Hematopoietic multipotent progenitor cell treated with erythropoietin and hydrocortisone succinate and interleukin-3 and kit ligand, for 4 days (in vitro differentiated cells): ENCODE measurements at places on chromosomes 3 and 15.

DNA sequence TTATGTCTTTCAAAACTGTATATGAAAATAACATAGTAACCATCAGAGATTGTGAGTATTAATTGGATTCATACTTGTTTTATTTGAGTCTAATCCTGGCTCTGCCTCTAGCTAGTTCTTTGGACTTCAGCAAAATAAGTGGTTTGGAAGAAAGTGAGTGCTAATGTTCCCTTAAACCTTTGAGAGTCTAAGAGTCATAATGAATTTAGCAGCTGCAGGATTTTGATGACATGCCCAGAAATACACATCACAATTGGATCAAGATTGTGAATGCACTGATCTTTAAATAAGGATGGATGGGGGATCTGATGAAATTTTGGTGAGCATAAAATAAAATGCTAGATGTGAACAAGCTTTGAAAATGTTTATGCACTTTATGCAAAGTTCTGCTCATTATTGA lies 79.9 kb upstream of the FAM98B start:
- DNase-seq = no peak

DNA sequence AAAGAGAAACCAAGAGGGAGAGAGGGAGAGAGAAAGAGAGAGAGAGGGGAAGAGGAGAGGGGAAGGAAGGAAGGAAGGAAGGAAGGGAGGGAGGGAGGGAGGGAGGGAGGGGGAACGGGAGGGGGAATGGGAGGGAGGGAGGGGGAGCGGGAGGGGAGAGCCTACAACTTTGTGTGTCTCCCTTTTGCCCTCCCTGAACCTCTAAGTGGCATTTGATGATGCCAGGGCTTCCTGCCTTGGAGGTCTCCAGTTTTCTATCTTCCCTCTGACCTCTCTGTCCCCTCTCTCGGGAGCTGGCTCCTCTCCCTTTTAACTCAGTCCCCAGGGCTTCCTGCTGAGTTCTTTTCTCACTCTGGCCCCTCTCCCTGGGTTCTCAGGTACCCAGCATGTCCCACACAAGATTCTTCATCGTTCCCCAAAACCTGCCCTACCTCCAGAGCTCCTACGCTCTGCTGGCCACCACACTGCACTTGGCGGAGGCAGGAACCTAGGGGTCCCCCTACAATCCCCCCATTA lies 12.5 kb upstream of the FAM174B start:
- DNase-seq = no peak

- no peak for DNase-seq
Observed at GRCh38 chr15:39180030-39180429, 400.8 kb upstream of the THBS1 start.

- no peak for DNase-seq
Observed at GRCh38 chr3:141959589-141960554, 83.4 kb downstream of the ATP1B3 start.

DNA sequence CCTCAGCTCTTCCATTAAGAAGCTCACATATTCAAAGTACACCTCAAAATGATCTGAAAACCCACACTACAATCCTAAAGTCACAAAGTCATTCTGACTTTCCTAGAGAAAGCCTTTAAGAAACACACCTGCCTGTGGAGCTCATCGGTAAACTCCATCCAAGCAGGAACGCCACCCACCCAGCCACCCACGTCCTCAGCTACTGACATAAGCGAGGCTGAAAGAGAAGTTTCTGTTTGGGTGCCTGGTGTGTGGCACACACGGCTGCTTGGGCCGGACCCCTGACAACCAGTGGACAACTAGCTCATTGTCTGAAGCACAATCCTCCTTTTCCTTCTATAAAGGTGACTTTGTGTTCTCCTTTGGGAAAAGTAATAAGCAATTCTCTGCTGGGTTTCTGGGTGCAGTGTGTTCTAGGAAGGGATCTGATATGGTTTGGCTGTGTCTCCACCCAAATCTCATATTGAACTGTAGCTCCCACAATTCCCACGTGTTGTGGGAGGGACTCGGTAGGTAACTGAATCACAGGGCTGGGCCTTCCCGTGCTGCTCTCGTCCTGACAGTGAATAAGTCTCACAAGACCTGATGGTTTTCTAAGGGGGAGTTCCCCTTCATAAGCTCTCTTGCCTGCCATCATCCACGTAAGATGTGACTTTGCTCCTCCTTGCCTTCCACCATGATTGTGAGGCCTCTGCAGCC lies 26.1 kb downstream of the FAM174B start:
- DNase-seq = no peak

GRCh38 chr3:66998904-66999235 lies 763 bp downstream of the KBTBD8 start:
- DNase-seq = no peak

DNA sequence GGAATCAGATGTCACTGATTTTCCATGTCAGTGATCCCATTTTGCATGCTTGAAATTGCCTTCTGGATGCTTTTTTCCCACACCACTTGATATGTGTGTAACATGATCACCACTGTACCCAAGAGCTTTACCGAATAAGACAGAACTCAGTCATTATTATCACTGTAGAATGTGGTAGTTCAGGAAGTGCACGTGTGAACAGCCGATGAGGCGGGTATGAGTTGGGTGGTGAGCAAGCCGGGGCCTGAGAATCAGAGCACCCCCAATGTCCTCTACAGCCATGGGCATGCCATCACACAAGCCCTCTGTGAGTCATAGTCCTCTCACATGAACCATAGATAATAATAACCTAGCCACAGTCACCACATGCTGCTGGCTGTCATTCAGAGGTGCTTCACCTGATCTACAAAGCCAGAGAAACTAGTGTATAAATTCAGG lies 470.8 kb downstream of the SOX2 start:
- no peak for DNase-seq
